MCF 10A (cell line): ENCODE measurements at places on chromosomes 12 and 14.

GRCh38 chr14:33432407-33433023, 493.8 kb downstream of the NPAS3 start:
- peak; percentile 56 for DNase-seq

DNA sequence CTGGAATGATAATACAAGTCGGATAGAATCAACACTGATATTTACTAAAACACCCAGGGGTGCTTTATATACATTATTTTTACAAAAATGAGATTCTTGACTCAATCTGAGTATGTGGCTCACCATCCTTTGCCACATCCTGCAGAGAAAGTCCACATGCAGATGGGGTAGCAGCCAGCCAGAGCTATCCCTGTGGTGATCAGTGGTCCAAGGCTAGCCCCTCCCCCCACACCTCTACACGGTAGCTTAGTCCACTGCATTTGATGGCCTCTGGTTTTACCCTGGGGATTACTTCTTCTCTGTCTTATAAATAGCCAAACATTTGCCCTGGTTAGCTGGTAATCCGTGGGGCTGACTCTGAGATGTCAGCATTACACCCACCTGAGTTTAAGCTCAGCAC, 28.1 kb upstream of the TTC7B start:
- no peak for DNase-seq

DNA sequence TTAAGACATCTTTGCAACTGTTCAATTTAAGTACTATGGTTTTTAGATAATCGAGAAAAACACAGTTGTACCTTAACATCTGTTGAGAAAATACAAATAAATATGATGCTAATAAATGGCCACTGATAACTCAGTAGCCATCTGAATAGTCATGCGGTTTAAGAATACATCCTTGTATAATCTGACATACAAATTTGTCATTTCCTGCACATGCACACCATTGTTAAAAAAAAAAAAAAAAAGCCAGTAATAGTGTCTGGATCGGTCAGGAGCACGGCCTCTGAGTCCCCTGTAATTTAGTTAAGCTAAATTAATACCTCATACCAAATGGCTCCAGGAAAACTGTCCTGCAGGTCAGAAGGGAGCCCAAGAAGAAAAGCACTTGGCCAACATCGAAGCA, 16.8 kb downstream of the RFC5 start:
- no peak for DNase-seq

- DNase-seq: no peak
Measured at GRCh38 chr14:104224131-104224505, 85.7 kb downstream of the KIF26A start.

GRCh38 chr14:103531421-103532215, 2.6 kb downstream of the TRMT61A start:
- DNase-seq: no peak

- no peak for DNase-seq
Measured at GRCh38 chr12:57897286-57897974, 43.9 kb upstream of the ATP23 start.

GRCh38 chr12:26642361-26642760, 190.6 kb downstream of the ITPR2 start:
- no peak for DNase-seq

GRCh38 chr14:59313658-59314608, 125.5 kb downstream of the DAAM1 start:
- no peak for DNase-seq

DNA sequence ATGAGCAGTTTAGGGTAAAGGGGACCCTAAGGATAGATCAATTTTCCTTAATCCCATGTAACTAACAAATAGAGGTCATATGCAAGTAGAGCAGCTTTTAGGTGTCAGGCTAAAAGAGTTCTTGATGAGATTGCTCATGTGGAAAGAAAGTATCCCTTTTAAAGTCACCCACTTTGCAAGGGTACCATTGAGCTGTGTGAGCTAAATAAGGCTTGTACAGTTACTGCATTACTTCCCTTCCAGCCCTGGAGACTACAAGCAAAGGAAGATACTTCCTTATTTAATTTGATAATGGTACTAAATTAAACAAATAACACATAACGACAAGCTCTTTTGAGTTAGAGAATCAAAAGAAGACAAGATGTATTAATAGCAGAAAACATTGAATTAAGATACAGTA, 191.7 kb downstream of the TMX1 start:
- DNase-seq: no peak

- DNase-seq: no peak
Measured at GRCh38 chr12:58034712-58035111, 93.3 kb downstream of the ATP23 start.

DNA sequence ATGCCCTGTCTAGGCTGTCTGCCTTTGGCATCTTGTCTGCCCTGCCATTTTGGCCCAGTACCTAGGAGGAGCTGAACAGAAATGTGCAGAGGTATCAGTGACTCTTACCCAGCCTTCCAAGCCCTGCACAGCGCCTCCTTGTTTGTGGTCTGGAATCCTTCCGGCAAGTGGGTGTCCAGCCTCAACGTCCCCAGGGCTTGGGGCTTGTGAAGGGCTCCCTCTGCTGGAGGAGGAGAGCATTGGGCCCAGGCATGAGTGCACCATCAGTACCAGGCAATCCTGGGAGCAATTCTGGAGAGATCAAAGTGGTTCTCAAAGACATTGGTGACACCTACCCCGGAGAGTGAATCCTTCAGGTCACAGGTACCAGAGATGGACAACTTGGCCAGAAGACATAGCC, 2.4 kb upstream of the TCL1B start:
- DNase-seq: peak; percentile 20

DNA sequence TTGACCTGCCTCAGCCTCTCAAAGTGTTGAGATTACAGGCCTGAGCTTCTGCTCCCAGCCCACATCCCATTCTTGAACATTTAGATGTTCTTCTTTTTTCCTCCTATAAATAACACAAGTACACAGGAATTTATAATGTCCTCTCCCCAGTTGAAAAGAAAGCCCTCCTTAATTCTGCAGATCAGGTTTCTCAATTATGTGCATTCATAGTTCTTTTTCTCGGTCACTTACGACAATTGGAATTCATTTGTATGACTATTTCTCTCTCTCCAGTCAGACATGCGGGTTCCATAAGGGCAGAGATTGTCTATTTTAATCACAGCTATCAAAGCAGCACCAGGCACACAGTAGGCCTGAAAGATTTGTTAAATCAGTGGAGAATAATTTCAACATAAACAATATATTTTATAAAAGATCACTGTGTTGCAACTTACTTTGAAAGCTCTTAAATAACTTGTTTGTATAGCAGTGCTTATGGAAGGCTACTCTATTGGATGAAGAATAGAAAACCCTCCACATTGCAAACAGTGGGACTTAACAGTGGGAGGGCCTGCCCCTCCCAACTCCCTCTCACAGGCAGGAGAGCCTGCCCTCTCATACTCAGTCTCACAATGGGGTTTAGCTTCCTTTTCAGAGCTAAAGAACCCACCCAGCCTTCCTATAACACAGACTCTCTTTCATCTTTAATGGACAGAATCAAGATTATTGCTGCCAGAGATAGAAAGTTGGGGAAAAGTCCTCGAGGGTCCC, 84.1 kb upstream of the TRAF3 start:
- no peak for DNase-seq

GRCh38 chr14:66507722-66508546, at the start of gene GPHN:
Gene GPHN, plus strand, starts transcription at chr14:66508147.
- DNase-seq: peak; percentile 99

DNA sequence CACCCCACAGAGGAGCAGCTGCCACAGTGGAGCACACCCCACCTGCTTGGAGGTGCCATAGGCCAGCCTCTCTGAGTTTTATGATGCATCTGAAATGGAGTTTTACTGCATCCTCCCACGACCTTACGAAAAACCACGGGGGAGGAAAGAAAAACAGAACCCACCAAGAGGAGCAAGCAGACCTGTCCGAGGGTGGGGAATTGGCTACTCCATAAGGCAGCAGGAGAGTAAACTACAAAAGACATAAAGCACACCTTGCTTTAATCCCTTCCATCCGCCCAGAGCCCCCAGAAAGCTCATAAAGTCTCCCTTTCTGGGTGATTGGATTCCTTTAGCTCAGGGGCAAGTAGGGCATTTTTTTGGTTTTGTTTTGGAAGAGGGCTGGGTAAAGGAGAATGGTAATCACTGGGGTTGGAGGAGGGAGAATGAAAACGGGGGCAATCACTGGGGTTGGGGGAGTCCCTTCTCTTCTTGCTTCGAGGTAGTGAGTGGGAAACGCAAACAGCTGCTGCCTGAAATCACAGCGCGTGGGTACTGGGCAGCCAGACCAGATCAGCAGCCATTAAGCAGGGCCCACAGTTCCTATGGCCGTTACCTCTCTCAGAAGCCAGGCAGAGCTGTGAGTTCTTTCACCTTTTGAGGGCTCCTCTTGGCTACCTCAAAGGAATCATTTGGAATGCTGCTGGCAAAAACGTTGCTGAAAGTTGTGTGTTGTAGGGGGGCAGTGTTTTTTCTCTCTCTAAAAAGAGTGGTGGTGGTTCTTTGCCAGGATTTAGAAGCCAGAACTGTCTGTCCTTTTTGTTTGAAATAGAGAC, 433.6 kb downstream of the ZFP36L1 start:
- DNase-seq: no peak

- DNase-seq: no peak
Measured at GRCh38 chr14:105498430-105499255, 7.6 kb downstream of the TEDC1 start.

DNA sequence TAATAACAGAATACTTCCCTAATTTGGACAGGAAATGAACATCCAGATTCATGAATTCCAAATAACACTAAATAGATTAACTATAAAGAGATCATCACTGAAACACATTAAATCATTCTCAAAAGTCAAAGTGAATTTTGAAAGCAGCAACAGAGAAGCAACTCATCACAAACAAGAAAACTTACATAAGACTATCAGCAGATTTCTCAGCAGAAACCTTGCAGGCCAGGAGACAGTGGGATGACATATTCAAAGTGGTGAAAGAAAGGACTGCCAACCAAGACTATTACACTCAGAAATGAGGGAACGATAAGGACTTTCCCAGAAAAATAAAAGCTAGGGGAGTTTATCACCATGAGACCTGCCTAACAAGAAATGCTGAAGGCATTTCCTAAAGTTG, 70.8 kb downstream of the ITPR2 start:
- no peak for DNase-seq

DNA sequence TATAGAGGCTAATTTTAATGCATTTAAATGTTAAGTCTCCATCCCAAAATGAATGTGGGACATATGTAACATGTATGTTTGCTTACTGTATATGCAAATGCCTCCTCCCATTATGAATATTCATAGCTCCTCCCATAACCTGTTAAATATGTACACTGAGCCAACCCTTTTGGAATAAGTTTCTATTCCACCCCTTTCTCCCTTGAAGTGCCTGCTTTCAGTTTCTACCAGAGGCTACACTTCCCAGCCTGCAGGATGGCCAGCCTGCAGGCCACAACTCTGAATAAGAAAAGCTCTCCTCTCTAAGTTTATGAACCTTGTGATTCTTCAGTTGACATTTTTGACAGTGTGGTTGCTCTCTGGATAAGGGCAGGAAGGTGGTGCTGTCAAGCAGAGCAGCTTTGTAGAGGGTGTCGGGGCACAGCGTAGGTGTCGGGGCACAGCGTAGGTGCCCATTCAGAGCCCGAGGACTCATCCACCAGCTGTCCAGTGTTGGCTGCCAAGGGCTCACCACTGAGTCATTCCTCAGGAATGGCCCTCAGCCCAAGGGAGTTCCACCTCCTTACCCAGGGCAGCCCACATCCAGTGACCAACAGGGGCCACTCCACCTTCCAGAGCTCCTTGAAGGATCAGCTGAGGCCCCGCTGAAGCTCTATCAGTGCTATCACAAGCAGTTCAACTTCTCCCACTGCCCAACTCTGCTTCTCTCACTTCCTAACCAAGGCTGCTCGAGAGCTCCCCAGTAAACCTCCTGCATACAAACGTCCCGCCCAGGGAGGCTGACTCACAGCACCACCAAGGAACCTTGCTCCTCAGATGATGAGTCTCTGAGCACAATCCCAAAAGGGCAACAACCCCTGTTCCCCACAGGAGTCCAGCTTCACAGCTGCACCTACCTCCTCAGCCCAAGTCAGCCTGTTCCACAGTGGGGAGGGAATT, 31.4 kb downstream of the VWF start:
- DNase-seq: peak; percentile 94

GRCh38 chr12:69329669-69330428, 18.3 kb upstream of the LYZ start:
- no peak for DNase-seq

DNA sequence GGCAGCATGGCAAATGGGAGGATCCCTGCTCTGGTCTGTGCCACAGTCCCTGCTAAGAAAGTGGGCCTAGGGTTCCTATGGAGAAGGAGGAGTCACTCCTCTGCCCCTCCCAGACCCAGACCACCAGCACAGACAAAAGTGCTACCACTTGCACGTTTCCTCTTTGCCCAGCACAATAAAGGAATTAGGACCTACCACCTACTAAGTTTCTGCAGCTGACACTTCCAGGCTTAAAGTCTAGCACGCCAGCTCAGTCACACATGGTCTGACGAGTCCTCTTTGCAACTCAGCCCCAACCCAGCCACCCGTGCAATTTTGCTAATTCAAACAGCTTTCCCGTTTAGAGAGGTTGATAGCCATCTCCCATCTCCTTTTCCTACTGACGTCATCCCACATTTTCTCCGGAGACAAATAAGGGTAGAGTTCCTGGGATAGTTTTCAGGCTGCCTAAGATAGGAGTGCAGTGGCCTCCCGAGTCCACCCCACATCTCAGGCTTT, 66.2 kb upstream of the PTGR2 start:
- no peak for DNase-seq

- DNase-seq: no peak
Measured at GRCh38 chr14:59046746-59047145, 141.7 kb upstream of the DAAM1 start.

DNA sequence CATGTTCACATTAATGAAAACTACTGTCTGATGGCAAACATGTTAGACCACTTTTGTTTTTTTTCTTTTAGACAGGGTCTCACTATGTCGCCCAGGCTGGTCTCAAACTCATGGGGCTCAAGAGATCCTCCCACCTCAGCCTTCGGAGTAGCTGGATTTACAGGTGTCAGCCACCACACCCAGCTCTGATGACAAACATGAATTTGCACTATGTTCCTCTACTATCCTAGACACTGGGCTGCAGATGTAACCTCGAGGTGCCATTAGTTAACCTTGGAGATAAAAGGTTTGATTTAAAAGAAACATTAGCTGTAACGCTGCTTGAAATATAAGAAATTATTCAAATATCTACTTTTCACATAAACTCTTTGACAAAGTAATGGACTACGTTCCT, 8.1 kb downstream of the VPS37B start:
- DNase-seq: no peak

GRCh38 chr14:37994846-37995372, 212.8 kb upstream of the SSTR1 start:
- no peak for DNase-seq
